ENCODE measurements at places on chromosomes 3 and 15.

DNA sequence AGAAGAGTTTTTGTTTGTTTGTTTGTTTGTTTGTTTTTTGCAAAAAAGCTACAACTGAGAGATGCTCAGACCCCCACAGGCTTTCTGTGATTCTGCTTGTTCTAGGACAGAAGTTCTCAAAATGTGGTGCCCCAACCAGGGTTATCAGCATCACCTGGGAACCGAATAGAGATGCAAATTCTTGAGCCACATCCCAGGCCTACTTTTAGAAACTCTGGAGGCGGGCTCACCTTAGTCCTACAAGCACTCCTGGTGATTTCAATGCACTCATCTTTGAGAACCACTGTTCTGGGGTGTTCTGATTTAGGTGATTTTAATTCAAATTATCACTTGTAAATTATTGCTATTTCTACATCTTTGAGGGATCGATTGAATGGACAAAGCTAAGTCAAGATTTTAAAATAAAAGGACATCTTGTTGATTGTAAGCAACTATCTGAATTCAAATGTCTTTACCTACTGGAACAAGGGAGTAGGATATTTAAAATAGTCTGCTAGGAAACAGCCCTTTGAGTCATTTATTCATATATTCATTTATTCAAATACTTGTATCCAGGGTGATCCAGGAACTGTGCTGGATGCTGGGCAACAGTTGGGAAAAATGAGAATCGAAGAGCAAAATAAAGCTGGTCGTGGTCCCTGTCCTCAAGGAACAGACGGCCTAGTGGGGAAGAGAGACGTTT, 44.7 kb upstream of the CADPS start:
- no peak for DNase-seq

DNA sequence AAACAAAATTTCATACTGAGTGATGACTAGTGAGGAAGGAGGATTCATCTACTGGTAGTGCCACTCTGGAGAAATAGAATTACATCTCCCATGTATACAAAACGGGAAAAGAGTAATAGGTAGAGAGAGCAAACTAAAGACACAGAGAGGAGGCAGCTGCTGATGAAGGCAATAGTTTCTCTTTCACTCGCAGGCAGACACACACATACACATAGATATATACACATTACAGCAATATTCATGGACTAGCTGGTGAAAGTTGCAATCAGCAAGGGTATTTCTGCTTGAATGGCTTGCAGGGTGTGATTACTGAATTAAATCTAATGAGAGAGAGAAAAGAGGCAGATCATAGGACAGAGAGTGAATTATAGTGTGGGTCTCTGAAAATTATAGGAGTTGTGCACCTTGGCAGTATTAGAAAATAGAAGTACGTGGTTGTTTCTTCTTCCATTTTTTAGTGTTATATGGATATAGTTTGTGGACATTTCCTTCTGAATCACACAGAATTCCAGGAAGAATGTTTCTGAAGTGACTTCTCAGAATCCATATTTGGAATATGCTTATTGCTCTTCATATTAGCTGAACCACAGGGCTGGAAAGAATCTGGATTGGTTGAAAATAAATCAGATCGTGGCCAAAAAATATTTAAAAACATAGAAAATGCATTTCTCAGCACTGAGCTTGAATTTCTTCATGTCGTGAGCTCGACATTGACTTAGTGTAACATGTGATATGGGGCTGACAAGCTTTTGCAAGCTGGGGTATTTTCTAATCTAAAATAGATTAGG, 991.2 kb downstream of the TUSC7 start:
- DNase-seq: no peak

- DNase-seq: no peak
Observed at GRCh38 chr3:86814918-86815655, 175.9 kb downstream of the VGLL3 start.

DNA sequence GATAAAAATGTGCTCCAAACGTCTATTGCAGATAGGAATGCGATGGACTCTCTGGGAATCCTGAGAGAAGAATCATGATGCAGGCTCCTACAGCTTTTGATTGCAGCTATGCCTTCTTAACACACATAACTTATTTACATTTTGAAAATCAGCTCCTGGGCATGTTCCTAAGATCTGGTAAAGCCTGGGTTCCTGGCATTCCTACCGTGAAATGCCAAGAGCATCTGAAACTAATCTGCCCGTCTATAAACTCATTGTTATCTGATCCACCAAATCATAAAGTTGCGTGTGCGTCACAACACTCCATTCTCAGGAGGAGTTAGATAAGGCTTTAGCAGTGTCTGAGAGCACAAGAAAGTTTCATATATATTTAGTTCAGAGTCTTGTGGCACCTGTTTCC, 79.0 kb upstream of the VGLL3 start:
- no peak for DNase-seq

DNA sequence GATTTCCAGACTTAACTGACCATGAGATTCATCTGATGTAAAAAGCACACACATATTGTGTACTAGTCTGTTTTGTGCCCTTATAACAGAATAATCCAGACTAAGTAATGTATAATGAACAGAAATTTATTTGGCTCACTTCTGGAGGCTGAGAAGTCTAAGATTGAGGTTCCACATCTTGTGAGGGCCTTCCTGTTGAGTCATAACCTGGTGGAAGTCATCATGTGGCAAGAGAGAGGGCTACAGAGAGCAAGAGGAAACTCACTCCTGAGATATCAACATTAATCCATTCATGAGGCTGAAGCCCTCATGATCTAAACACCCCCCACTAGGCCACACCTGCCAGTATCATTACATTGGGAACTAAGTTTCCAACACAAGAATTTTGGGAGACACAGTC, 977.6 kb downstream of the MCTP2 start:
- DNase-seq: no peak

DNA sequence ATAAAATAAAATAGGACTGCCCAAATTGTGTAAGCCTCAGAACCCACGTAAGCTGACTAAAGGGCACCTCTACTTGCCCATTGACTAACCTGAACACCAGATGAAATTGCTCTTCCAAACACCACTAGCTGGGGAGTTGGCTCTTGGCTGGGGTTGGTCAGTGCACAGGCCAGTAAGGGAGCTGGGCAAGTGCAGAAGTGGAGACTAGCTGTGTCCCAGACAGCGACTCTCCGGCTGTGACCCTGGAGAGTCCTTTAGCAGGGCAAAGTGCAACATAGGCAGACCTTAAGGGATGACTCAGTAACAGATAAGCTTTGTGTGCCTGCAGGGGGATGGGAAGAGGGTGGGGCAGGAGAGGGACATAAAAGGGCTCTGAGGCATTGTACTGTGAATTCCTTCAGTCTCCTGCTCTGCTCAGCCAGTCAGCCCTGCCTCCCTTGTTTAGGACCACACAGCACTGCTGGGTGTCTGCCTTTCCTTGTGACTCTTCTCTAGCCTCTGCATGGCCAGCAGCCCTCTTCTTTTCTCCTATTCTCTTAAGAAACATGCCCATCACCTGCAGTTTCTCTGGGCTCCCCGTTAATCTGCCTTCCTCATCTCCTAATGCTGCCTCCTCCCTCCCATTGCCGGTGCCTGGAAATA, 13.2 kb downstream of the NR1I2 start:
- peak; percentile 81 for DNase-seq

DNA sequence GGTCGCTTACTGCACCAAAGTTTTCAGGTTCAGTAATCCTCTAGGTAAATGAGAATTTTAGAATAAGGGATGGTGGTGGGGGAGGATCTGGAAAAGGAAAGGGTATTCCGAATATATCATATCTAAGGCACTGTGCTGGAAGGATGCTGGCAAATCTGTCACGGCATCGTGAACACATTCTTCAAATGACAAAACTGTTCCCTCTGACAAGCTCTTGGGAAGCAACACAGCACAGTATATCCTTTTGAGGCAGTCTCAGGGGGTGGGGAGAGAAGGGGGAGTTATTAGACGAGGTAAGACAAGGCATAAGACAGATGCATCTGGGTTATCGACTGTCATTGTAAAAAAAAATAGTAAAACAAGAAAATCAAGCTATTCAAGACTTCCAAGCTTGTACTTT, 289.6 kb upstream of the LRRN1 start:
- DNase-seq: no peak
